ENCODE measurements at places on chromosomes 13 and 19.

GRCh38 chr13:104043184-104043583 lies 977.0 kb upstream of the SLC10A2 start:
- DNase-seq, result no peak

DNA sequence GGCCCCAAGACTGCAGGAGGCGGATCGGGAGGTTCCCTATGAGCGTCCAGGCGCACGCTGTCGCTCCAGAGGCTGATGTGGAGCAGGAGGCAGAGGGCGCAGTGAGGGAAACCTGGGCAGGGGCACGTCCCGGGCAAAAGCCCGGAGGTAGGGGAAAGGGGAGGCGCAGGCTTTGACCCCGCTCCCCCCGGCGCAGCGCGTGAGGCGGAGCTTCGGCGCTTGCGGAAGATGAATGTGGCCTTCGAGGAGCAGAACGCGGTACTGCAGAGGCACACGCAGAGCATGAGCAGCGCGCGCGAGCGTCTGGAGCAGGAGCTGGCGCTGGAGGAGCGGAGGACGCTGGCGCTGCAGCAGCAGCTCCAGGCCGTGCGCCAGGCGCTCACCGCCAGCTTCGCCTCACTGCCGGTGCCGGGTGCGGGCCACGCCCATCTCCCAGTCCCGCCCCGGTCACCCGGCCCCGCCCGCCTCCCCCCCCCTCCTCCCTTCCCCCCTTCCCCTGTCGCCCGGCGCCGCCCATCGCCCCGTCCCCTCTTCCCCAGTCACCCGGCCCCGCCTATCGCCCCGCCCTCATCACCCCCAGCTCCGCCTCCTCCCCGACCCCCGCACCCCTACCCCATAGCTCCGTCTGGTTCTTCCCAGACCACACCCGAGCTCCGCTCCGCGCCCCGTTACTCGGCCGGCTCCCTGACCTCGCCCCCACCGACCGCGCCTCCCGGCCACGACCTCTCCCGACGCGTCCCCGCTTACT lies 4.1 kb downstream of the HMG20B start:
- no peak for DNase-seq

DNA sequence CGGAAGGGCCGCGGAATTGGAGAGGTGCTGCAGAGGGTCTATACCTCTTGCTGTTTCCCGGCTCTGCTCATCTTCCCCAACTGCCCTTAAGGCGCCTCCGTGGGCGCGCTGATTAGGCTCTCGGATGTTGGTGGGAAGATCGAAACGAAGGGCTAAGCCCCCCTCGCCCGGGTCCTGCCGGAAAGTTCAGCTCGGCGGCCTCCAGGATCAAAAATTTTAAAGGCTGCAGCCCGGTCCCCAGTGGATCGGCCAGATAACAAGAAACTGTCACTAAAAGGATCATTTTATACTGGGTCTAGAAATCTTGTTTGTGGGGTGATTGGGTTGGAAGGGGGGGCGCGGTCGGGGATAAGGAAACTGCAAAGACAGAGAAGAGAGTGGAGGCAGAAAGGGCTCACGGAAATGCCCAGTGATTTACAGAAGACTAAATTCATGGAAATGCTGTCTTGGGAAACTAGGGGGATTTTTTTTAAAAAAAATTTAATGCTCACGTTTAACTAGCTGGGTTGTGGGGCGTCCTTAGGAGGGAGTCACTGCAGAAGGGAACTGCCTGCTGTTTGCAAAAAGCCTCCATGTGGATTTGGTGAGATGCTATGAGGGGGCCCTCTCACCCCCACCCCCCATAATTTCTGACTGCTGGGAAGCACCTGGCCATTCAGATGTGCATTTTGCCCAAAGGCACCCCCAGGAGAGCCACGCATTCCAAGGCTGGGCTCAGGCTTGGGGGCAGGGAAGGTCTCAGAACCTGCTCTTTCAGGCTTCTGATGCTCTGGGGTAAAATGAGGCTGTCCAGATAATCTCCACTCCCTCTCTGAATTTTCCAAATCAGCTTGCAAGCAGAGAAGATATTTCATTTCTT lies 7.7 kb downstream of the CDX2 start:
- no peak for DNase-seq

- peak; percentile 66 for DNase-seq
These were observed 781 bp downstream of the QPCTL start for GRCh38 chr19:45693106-45693788.

GRCh38 chr13:65505941-65506340 lies 1724.2 kb downstream of the PCDH9 start:
- no peak for DNase-seq

GRCh38 chr19:3222709-3223108 lies 1.8 kb upstream of the CELF5 start:
- DNase-seq, result no peak

DNA sequence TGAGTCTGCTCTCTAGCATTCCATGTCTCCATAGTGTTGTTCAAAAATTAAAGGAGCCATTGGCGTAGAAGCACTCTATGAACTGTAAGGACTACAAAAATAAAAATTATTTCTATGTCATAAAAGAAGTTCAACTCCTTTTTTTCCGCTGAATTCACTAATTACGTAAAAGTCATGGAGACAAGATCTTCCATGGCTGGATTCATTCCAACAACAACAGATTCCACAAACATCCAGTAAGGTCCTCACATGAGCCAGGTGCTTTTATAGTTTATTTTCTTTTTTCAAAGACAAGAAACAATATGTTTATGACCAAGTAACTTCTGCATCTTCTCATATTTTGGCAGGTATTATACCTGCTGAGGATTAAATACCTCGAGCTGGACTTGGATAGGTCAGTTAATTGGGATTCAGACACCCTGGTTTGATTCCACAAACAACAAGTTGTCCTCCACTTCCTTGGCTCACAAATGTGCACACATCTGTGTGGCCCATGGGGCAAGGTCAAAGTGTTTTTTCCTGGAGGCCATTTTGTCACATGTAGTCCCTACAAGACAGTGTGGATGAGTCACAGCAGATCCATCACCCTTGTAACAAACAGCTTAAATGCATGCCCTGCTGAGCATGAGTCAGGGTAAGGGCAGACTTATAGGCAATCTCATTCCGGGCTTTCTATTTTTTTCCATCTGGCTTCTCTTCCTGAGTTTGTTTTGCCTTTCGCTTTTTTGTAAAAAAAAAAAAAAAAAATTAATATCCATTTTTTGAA lies 475.6 kb downstream of the COG6 start:
- DNase-seq, result peak; percentile 6
